ENCODE measurements at places on chromosomes 12 and 14.

DNA sequence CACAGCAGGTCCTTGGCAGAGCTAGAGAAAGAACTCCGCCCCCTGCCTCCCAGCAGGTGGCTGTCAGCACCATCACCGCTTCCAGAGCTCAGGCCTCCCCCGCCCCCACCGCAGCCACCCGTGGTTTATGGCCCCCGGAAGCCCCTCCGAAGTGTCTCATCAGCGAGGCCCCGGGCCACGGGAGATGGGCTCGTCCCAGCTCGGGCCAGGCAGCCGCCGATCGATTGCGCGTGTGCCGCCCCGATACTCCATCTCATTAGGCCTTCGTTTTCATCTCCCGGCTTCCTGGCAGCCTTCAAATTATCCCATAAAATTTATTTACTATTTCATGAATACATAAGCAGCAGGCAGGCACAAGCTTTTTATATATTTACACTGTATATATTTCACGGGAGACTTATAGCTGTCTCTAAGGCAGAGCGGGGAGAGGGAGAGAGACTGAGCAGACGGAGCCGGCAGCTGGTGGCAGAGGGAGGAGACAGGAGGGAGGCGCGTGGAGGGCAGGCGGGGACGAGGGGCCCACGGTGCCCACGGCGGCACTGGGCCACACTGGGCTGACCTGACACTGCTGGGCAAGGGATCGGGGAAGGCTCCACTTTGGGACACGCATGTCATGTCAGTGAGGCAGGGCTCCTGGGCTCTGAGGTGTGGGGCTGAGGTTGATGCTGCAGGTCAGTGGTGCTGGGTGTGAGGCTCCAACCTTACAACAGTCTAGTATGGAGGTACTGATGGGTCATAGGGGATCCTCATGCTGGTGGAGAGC is 241.2 kb downstream of the RBM19 start:
- no peak for DNase-seq

DNA sequence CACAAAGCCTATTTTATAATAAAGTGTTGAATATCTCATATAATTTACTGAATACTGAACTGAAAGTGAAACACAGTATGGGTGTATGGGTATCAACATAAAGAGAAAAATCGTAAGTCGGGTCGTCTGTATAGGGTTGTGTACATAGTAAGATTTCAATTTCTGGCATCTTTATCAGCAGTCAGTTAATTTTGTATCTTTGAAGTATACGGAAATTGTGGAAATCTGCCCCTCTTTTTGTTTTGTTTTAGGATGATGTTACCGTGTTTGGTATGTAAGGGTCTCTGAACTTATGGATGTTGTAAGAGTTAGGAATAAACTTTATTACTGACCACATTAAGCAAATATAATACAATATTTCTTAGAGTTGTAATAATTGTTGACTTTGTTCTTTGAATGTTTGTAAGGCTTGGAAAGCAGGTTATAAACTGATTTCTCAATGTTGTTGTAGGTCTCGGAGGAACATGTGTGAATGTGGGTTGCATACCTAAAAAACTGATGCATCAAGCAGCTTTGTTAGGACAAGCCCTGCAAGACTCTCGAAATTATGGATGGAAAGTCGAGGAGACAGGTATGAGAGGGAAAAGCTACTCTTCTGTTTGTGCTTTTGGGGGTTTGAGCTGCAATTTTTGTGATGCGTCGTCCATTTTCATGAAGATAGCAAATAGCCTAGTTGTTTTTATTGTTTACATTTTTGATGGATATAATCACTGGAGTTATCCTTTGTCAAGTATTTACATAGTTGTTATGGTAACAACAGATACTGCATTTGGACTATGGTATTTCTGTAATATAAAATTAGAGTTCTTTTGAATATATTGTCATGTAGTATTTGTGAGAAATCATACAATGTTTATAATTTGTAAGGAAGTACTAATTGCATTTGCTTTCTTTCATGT is 12.0 kb downstream of the EID3 start:
- DNase-seq: peak; percentile 9

DNA sequence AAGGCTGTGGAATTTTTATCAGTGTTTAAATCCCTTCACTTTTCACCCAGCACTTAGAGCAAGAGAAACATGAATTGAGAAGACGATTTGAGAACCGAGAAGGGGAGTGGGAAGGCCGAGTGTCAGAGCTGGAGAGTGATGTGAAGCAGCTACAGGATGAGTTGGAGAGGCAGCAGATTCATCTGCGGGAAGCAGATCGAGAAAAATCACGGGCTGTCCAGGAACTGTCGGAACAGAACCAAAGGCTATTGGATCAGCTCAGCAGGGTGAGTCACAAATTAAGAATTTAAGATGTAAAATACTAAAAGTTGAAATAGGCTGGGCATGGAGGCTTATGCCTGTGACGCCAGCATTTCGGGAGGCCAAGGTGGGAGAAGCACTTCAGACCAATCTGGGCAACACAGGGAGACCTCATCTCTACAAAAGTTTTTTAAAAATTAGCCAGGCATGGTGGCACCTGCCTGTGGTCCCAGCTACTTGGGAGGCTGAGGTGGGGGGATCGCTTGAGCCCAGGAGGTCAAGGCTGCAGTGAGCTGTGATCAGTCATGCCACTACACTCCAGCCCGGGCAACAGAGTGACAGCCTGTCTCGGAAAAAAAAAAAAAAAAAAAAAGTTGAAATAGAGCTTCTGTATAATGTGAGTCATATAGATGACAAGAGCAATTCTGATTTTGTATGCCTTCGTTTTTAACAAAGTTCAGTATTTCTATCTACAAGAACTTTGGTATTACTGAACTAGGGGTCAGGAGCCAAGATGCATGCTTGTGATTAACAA is 9.6 kb downstream of the BICDL1 start:
- DNase-seq: no peak

GRCh38 chr14:52313462-52313861 is 650 bp upstream of the PTGER2 start:
- DNase-seq: no peak

- no peak for DNase-seq
Observed at GRCh38 chr12:121810234-121810817, 6.5 kb downstream of the SETD1B start.

- DNase-seq: no peak
Observed at GRCh38 chr14:51236314-51236713, 3.7 kb upstream of the TMX1 start.

GRCh38 chr14:52015411-52016030 is 26.2 kb downstream of the RTRAF start:
- no peak for DNase-seq

DNA sequence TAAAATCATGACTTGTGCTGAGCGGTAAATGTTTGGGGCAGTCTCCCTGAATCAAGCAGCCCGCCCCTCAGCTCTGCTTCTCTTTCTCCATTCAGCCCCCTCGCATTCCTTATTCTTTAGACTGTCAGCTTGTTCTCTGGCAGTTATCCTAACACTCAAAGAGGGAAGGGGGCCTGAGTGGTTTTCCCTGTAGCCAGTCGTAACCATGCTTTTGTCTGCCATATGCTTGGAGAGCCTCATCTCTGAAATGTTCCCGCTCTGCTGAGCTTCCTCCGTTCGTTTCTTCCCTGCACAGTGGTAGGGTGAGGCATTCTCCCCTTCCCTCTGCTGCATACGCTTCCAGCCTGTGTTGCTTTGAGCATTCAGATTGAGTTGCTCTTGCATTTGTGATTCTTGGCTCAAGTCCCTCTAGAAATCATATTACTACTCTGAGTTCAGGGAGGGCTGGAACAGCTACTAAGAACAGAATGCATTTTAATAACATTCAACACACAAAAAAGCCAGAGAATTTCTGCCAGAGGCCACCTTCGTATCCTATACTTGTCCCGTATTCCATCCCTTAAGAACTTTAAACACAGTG is 119.7 kb downstream of the FBXL14 start:
- DNase-seq: no peak

DNA sequence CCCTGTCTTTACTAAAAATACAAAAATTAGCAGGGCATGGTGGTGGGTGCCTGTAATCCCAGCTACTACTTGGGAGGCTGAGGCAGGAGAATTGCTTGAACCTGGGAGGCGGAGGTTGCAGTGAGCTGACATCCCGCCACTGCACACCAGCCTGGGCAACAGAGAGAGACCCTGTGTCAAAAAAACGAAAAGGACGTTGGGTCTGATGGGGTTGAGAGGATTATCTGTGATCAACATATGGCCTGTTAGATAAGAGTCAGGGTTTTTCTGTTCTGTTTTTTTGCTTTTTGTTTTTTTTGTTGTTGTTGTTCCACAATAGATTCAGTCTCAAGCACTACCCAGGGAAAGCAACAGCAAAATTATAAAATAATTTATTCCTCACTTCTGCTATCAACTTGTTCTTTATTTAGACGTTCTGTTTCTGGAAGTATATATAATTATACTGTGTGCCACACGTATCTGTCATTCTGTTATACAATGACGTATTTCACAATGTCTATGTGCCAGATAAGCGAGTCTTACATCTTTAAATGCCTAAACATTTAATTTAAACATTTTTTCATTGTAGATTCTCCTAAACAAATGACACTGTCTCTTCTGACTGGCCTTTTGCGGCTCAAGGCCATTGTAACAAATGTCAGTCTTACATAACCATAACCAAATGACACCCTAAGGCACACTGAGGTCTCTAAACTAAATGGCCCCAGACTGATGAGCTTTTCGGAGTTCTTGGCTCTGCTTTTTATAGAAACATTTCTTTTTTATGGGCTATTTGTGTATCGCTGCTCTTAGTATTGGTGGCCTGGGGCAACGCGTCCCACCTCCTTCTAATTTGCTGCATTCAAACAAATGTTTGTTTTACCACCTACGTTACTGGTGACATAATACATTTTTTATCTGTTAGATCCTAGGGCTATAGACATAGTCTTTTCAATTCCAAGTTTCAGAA is 7.2 kb upstream of the P2RX4 start:
- no peak for DNase-seq

- no peak for DNase-seq
Observed at GRCh38 chr12:93530358-93530757, 42.1 kb upstream of the SOCS2 start.

DNA sequence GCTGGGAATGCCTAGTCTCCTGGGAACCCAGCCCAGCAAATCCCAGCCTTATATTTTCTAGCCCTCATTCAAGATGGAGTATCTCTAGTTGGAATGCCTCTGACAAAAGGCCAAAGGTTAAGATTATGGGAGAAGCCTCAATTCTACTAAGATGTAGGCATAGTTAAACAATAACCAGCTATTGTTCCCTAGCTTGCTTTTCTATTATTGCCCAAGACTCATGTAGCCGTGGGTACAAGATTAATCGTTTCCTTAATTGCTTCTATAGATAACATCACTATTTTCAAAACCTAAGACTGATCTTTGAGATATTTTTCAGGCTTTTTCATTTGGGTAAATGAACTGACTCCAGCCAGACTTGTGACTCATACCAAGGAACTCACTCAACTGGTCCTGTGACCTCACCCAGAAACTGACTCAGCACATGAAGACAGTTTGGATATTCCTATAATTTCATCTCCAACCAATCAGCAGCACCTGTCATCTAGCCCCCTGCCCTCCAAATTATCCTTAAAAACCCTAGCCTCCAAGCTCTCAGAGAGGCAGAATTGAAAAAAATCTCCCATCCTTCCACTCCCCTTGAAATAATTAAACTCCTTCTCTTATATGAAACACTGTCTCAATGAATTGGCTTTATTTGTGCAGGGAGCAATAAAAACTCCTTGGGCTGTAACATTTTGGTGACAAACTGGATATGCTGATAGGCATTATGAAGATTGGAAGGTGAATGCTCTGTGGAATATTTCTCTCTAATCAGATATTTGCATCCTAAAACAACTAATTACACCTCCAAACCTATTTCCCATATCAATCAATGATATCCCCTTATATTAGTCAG is 589.0 kb downstream of the C12orf50 start:
- peak; percentile 8 for DNase-seq

DNA sequence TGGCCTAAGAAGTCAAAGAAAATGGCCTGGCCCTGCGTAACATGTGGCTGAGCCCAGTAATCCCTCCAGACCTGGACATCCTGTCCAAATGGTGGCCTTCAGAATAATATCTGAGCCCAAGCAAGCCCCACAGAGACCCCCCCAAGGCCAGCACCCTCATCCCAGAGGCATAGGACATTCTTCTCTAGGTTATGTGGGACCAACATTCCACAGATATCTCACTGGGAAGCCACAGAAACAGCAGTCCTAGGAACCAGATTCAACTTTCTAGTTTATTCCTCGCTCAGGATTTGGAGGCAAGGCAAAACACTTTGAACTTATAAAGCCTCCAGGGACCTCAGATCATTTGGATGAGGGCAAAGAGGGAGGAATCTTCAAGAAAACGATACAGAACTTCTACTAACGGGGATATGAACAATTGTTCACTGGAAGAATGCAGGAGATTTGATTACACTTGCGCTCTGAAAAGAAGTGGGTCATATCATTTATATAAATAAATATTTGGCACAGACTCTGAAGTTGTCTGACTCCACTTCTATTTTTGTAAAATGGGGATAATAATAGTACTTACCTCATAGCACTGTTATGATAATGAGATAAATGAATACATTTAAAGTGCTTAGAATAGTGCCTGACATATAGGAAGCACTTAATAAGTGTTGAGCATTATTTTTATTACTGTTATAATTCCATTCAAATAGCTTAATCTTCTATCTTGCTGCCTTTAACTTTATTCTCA is 171.5 kb downstream of the NUAK1 start:
- DNase-seq: no peak

- no peak for DNase-seq
Observed at GRCh38 chr12:103677341-103677740, 90.3 kb downstream of the STAB2 start.

GRCh38 chr14:53330441-53330840 is 177.3 kb upstream of the DDHD1 start:
- no peak for DNase-seq

DNA sequence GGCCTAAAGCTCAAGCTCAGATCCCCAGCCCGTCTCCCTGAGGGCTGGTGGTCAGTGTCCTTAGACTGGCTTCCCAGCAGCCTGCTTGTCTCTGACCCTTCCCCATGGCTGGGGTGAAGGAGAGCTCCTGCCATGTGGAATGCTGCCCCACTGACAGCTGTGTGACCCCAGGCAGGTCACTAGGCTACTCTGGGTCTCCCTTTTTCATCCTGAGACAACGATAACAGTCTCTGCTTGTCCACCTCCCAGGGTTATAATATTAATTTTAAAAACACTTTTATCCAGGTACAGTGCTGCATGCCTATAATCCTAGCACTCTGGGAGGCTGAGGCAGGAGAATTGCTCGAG is 47.3 kb downstream of the SYNE3 start:
- DNase-seq: no peak

DNA sequence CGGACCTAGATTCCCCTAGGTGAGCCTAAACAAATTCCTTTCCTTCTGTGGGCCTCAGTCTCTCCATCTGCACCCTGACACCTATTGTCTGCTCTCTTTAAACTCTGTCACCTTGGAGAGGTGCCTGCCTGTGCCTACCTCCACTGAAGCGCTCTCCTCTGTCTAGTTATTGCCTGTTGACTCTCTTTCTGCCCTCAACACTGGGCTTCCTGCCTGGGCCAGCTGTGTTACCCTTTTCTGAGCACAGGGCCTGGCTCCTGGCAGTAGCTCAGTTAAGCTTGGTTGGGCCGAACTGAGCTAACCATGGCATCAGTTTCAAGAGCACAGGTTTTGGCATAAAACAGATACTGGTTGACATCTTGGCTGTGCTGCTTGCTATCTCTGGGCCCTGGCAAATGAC is 43.5 kb downstream of the PRMT8 start:
- no peak for DNase-seq

- DNase-seq: peak; percentile 45
Observed at GRCh38 chr12:102298022-102298421, 100.4 kb upstream of the PMCH start.
